ENCODE measurements at places on chromosomes 1 and 21.

DNA sequence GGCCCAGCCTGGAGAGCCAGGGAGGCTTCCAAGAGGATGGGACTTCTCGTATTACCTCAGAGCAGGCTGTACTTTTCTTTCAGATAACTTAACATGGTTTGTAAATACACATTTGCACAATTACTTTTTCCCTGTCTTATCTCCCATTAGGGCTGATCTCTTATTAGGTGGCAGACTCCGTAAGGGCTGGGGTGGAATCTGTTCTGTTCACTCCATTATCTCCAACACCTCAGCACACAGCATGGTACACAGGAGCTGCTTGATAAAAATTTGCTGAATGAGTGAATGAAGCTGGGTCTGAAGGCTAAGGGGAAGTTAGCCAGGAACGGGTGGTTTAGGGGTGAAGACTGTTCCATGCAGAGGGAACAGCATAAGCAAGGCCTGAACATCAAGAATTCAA lies 48.9 kb downstream of the LDLRAD2 start:
- no peak for DNase-seq

DNA sequence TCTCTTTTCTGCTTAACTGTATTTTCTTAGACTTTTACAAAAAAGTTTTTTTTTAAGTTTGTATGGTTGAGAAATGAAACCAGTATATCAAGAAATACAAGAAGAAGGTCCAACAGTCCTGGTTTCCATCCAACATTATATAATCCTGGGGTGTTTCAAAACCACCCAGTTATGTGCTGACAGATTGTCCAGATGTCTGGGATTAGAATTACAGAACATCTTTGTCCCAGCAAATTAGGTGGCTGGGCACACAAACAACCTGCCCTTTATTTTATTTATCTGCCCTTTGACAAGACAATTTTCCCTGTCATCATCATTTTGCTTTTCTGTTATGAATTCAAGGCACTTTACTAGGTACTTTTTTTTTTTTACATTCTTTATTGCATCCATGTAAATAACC lies 622.1 kb downstream of the PLPP3 start:
- no peak for DNase-seq

DNA sequence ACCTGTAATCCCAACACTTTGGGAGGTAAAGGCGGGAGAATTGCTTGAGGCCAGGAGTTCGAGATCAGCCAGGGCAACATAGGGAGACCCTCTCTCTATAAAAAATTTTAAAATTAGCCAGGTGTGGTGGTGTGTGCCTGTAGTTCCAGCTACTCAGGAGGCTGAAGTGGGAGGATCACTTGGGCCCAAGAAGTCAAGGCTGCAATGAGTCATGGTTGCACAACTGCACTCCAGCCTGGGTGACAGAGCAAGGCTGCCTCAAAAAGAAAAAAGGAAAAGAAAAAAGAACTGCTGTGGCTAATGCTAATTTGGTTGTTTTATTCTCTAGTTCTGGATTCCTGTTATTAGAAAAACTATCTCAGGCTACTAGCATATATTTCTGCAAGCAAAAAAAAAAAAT lies 29.8 kb downstream of the DBT start:
- no peak for DNase-seq

GRCh38 chr1:17304151-17304825 lies 3.7 kb upstream of the PADI4 start:
- DNase-seq = peak; percentile 71

DNA sequence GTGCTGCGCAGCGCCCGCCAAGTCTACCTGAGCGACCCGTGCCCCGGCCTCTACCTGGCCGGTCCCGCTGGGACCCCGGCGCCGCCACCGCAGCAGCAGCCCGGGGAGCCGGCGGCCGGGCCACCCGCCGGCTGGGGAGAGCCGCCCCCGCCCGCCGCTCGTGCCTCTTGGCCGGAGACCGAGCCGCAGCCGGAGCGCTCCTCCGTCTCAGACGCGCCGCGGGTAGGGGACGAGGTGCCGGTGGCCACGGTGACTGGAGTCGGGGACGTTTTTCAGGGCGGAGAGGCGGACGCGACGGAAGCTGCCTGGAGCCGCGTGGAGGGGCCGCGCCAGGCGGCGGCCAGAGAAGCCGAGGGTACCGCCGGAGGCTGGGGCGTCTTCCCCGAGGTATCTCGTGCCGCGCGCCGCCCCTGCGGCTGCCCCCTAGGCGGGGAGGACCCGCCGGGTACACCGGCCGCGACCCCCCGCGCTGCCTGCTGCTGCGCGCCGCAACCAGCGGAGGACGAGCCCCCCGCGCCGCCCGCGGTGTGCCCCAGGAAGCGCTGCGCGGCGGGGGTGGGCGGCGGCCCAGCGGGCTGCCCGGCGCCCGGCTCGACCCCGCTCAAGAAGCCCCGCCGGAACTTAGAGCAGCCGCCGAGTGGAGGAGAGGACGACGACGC lies 646 bp downstream of the IER5 start:
- no peak for DNase-seq

DNA sequence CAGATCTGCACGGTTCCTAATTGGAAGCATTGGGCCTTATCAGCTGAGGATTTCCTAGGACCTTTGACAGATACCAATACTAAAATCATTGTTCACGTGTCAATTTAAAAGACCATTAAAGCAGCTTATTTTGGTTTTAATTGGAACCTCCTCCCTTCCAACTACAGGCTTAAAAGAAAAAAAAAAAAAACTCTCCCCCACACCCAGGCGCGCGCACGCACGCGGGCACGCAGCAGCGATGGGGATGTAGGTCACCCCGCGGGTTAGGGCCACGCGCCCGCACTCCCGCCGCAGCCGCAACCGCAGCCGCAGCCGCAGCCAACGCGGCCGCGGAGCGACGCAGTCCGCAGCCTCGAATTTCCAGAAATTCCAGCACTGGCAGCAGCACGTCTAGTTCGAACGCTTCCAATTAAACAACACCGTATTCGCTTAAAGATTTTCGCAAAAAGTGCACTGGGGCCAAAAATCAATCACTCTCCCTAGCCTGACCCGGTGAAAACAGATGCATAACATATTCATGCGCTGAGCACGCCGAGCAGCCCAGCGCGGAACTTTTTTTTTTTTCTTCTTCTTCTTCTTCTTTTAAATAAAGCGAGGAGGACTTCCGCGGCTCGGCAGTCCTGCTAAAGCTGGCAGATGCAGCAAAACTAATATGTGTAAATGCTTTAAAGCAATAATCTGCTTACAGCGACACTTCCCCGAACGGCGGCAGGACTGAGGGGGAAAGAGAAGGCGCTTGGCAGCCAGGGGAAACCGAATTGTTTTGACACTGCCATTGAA lies 13.3 kb upstream of the BARHL2 start:
- DNase-seq = peak; percentile 68

- peak; percentile 34 for DNase-seq
These were observed 629 bp downstream of the PGD start for GRCh38 chr1:10399444-10399941.

DNA sequence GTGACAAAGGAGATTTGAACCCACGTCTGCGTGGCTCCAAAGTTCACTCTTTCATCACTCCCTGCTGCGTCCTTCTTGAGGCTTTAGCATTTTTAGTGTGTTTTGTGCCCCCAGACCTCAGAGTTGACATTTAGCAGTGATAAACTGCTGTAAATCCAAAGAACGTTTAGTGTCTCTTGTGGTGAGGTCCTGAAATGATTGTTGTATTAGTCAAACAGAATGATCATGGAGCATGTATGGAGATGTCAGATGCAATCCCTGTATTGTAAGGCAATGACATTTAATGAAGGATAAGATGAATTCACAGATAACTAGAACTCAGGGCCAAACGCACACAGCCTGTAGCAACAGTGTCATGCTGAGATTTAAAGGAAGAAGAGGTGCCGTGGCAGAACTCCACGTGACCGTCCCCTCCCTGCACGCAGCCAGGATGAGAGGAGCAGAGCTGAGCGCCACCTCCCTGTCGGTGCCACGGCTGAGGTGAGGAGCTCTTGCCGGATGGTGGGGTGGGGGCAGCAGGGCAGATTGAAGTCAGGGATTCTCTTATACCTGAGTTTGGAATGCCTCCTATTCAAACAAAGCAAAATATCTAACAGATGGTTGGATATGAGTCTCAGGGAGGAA lies 30.1 kb downstream of the NTPCR start:
- DNase-seq = peak; percentile 64

DNA sequence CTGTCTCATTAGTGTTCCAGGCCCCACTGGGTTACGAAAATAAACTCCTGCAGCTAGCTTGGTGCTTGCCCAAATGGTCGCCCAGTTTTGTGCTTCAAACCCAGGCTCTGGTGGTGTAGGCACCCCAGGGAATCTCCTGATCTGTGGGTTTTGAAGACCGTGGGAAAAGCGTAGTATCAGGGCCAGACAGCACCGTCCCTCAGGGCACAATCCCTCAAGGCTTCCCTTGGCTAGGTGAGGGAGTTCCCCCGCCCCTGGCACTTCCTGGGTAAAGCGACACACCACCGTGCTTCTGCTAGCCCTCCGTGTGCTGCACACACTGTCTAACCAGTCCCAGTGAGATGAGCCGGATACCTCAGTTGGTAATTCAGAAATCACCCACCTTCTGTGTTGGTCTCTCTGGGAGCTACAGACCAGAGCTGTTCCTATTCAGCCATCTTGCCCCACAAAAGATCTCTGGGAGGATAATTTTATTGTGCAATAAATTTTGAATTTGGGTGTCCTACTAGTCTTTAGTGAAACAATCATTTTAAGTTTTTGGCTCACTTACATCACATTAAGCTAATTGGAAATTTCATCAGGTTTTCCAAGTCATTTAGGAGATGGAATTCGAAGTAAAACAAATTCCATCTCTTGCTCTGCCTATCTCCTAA lies 9.4 kb upstream of the SLC25A24 start:
- DNase-seq = no peak

DNA sequence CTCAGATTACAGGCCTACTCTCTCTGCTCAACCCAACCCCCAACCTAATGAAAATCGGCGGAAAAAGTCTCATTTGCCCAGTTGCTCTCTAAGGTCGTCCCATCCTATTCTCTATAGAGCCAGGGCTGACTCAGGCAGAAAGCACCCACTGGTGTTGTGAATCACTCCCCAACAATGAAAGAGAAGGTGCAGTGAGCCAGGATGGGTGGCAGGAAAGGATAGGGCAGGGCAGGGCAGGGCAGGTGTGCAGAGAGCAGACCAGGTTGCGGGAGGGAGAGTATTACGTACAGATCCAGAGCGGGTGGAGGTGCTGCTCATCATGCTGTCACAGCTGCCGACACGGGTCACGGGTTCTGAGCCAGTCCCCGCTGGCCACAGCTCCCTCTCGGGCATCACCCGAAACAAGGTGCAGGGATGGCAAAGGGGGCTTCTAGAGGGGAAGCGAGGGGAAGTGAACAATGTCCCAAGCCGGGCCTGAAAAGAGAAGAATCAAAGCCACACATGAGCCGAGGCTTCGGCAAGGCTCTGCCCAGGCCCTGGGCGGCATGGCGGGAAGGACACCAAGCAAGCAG lies 5.3 kb downstream of the C1orf116 start:
- DNase-seq = no peak

Data from WERI-Rb-1 (cell line).